ENCODE measurements at places on chromosomes 5 and 9. TPM values are rescaled to one million over a fixed set of nuclear protein-coding genes. Genes with fewer than 3 reads are reported as not detected.

DNA sequence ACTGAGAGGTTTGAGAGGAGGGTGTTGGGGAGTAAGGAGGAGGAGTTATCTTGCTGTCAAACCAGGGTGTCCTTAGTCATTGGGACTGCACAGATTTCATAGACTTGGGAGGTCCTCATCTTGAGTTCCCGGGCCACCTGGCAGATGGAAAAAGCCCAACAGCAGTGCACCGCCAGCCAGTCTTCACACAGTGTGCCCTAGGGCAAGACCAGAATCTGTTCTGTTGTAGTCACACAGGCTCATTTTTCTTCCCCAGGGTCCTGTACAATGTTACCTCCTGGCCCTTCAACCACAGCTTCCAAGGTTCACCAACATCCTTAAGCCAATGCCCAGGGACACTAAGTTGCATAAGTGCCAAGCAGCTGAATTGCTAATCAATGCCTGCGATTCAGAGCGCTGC is 21.0 kb downstream of the PLAC8L1 start:
- no peak for DNase-seq

DNA sequence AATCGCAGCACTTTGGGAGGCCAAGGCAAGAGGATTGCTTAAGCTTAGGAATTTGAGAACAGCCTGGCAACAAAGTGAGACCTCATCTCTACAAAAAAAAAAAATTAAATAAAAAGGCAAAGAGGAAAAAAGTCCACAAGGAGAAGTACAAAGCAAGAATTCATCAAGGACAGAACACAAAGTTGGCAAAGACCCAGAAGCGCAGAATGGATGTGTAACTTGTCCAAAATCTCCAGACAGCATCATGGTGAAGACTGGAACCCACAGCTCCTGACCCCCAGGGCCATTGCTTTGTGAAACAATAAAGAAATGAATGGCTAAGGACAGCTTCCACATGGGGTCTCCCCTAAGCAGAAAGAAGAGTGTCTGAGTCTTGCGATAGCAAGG is 7.8 kb downstream of the HSD17B3 start:
- no peak for DNase-seq

GRCh38 chr9:118364266-118365106 is 660.3 kb downstream of the TLR4 start:
- no peak for DNase-seq

Gene GLDC
- total RNA-seq = 2.5 TPM
